ENCODE measurements at places on chromosomes 3 and 15. TPM values are rescaled to one million over a fixed set of nuclear protein-coding genes. Genes with fewer than 3 reads are reported as not detected.

Gene IGSF10
- 0.18 TPM for total RNA-seq

Gene NTRK3
- 4.4 TPM for total RNA-seq

Gene TMEM44
- 16.2 TPM for total RNA-seq

Gene SPINK8
- total RNA-seq = not detected

Gene CSPG5
- 5.0 TPM for total RNA-seq

Gene ANKRD63
- total RNA-seq = 104 TPM

Gene FAM3D
- 1.5 TPM for total RNA-seq

Gene USP50
- total RNA-seq = not detected

Gene STARD9
- total RNA-seq = 2.3 TPM

Gene AKAP13
- 108 TPM for total RNA-seq

Gene TGM5
- not detected for total RNA-seq

- no peak overlapping the region for H3K27ac ChIP-seq
- H3K4me3 ChIP-seq = no peak overlapping the region
- no peaks in the 10 kb centered on the region for H3K27me3 ChIP-seq
- DNase-seq = no peak
Observed at GRCh38 chr3:191568206-191568605, 107.2 kb downstream of the PYDC2 start.

DNA sequence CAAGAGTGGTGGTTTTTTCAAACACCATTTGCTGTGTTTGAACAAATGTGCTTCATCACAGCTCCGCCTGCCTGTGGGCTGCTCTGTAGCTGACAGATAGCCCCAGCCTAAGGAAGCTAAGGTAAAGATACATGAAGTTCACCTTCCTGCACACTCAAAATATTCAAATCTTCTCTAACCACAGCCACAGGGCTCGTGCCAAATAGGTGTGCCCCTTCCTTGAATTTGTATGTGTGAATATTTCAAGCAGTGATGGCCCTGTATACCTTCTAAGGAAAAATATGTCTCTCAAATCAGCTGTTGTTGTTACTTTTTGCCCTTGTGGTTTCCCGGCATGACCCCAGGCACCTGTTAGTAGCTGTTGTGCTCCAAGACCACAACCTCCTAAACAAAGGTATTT lies 92.8 kb downstream of the CCNL1 start:
- H3K27ac ChIP-seq = no peak overlapping the region
- no peaks in the 10 kb centered on the region for H3K27me3 ChIP-seq
- H3K4me1 ChIP-seq = no peaks in the 10 kb centered on the region
- no peak overlapping the region for H3K4me3 ChIP-seq
- H3K36me3 ChIP-seq = no peaks in the 10 kb centered on the region
- no peak for DNase-seq

DNA sequence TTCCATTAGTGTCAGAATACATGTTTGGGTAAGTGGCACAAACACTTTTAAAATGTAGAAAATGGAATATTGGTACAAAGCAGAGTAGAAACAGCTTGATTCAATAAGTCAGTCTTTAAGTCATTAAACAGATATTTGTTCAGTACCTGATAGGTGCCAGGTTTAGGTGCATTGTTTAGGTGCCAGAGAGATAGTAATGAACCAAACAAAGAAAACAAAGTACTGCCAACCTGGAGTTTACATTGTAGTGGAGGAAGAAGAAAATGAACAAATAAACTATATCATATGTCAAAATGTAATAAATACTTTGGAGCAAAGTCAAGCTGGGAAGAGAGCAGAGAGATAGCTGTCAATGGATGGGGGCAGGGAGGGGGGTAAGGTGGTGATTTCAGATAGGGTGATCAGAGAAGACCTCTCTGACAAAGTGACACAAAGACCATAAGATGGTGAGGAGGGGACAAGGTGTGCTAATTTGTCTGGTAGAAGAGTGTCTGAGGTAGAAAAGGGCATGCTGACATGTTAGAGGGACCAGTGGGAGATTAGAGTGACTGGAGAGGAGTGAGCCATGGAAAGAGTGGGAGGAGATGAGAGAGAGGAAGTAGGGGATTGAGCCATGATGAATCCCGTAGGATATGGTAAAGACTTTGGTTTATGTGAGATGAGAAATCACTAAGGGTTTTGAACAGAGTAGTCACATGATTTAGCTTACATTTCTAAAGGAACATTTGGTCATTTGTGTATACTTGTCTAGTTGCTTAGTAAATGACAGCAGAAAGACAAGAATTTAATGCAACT lies 128.2 kb downstream of the UBE2E2 start:
- no peaks in the 10 kb centered on the region for H3K4me1 ChIP-seq
- no peak for DNase-seq
- no peaks in the 10 kb centered on the region for H3K36me3 ChIP-seq
- no peak overlapping the region for H3K27ac ChIP-seq
- no peak overlapping the region for H3K4me3 ChIP-seq
- no peaks in the 10 kb centered on the region for H3K27me3 ChIP-seq

GRCh38 chr3:94972066-94972465 lies 909.2 kb downstream of the NSUN3 start:
- no peaks in the 10 kb centered on the region for H3K36me3 ChIP-seq
- H3K27ac ChIP-seq = no peak overlapping the region
- no peaks in the 10 kb centered on the region for H3K27me3 ChIP-seq
- no peak for DNase-seq
- no peak overlapping the region for H3K4me3 ChIP-seq

GRCh38 chr3:4986782-4987537 lies 7.7 kb downstream of the BHLHE40 start:
- peak; percentile 98 for DNase-seq
- peaks cover 19% of the 10 kb centered on the region for H3K4me1 ChIP-seq
- H3K36me3 ChIP-seq = peaks cover 2% of the 10 kb centered on the region
- no peaks in the 10 kb centered on the region for H3K27me3 ChIP-seq
- H3K27ac ChIP-seq = peak overlapping the region; percentile 78

- no peak overlapping the region for H3K27ac ChIP-seq
- no peaks in the 10 kb centered on the region for H3K36me3 ChIP-seq
- no peak for DNase-seq
- no peak overlapping the region for H3K4me3 ChIP-seq
Observed at GRCh38 chr15:43513550-43513949, 3.9 kb upstream of the MAP1A start.

DNA sequence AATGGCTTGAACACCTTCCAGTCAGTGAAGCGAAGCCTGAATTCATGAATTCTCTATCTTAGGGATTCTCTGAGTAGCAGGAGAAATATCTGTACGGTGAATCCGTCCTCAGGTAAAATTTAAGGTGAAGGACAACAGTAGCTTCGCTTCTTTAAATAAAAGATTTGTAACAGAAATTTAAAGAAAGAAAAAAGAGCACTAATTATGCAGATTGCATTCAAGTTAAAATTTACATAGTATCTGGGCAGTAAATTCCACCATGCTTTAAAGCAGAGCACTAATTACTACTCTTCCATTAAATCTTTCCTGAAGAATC lies 282.6 kb downstream of the FGF12 start:
- H3K4me1 ChIP-seq = no peaks in the 10 kb centered on the region
- no peaks in the 10 kb centered on the region for H3K36me3 ChIP-seq
- no peak overlapping the region for H3K27ac ChIP-seq
- H3K4me3 ChIP-seq = no peak overlapping the region

- H3K4me3 ChIP-seq = no peak overlapping the region
- H3K27ac ChIP-seq = no peak overlapping the region
- DNase-seq = no peak
- H3K36me3 ChIP-seq = no peaks in the 10 kb centered on the region
- H3K4me1 ChIP-seq = no peaks in the 10 kb centered on the region
Observed at GRCh38 chr3:168002786-168003368, 92.8 kb downstream of the GOLIM4 start.

- no peak overlapping the region for H3K4me3 ChIP-seq
- no peak overlapping the region for H3K27ac ChIP-seq
- no peak for DNase-seq
Observed at GRCh38 chr15:75779504-75779903, 63.7 kb upstream of the UBE2Q2 start.

DNA sequence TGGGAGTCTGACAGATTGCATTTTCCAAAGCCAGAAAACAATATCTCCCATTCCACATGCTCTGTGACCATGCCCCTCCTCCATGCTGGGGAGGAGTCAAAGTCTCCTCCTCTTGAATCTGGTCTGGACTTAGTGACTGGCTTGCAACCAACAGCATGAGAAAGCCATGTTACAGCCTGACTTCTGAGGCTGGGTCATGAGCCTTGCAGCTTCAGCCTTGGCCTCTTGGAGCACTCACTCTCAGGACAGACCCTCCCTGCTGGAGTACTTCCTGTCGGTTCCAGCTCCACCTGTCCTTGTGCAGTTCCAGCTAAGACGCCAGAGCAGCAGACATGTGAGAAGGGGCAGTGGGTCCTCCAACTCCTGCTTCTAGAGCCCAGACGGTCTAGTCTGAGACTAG lies 49.7 kb upstream of the RBSN start:
- peaks cover 37% of the 10 kb centered on the region for H3K27me3 ChIP-seq
- peak; percentile 23 for DNase-seq
- H3K36me3 ChIP-seq = no peaks in the 10 kb centered on the region
- no peaks in the 10 kb centered on the region for H3K4me1 ChIP-seq

DNA sequence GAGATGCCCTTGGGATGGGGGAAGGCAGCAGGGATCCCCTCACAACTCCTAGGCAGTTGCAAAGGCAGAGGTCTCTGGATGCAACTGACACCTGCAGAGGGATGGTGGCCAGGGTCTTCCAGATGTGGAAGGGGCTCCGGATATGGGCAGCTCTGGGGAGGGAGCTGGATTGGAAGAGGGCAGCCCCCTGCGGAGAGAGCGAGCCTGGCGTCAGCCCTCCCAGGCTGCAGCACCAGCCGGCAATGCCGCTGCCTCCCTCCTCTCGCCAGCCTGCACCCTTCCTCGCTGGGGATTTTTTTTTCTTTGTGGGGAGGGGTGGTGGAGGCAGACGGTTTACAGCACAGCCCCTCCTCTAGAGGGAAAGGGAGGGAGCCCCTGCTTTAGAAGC lies 1.6 kb downstream of the INSYN1 start:
- DNase-seq = no peak
- H3K27me3 ChIP-seq = peaks cover 20% of the 10 kb centered on the region
- H3K4me3 ChIP-seq = peak overlapping the region; percentile 54
- no peak overlapping the region for H3K27ac ChIP-seq

GRCh38 chr3:61601831-61602230 lies 40.5 kb downstream of the PTPRG start:
- peak; percentile 85 for DNase-seq
- no peaks in the 10 kb centered on the region for H3K36me3 ChIP-seq
- peaks cover 13% of the 10 kb centered on the region for H3K4me1 ChIP-seq
- H3K27me3 ChIP-seq = no peaks in the 10 kb centered on the region
- no peak overlapping the region for H3K4me3 ChIP-seq
- peak overlapping the region; percentile 70 for H3K27ac ChIP-seq

GRCh38 chr15:89085289-89085926 lies 2.8 kb upstream of the ABHD2 start:
- no peaks in the 10 kb centered on the region for H3K27me3 ChIP-seq
- H3K36me3 ChIP-seq = no peaks in the 10 kb centered on the region
- no peak overlapping the region for H3K4me3 ChIP-seq
- peaks cover 41% of the 10 kb centered on the region for H3K4me1 ChIP-seq

DNA sequence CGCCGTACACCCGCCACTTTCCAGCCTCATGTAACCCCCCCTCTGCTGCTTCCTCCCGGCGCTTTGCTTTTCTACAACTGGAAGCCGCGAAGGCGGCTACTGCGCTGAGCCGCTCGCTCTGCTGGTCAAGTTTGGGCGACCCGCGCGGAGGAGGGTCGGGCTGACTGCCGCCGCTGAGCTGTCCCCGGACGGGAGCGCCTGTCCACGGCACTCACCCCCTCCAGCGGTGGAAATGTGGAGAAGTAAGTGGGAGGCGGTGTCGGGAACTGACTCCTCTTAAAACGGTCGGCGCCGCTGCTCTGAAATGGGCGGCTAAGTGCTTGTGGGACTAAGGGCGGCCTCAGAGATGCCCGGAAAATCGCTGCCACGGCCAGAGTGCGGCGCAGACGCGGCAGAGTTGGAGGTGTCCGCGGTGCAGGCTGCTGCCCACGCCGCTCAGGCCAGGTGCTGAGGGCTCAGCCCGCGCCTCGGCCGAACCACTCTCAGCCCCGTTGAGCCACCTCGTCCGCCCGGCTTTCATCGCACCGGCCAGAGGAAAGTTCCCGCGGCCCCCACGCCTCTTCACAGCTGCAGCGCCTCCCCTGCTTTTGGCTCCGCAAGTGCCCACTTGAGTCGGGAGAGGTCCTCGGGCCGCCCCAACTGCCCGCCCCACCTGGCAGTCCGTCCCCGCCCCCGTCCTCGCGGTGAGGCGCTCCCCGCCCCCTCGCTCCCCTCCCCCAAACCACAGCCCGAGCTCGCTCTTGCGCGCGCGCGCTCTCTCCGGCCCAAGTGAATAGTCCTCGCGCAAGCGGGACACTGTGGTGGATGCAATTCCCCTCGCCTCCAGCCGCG lies at the start of gene EPHA6:
TSS of gene EPHA6 (plus strand) at position 775 of the 831 bp plus-strand sequence.
- H3K27me3 ChIP-seq = peaks cover 70% of the 10 kb centered on the region
- no peak within 1 kb of the TSS for H3K27ac ChIP-seq
- DNase-seq = peak; percentile 48
- peak within 1 kb of the TSS; percentile 47 for H3K4me3 ChIP-seq

DNA sequence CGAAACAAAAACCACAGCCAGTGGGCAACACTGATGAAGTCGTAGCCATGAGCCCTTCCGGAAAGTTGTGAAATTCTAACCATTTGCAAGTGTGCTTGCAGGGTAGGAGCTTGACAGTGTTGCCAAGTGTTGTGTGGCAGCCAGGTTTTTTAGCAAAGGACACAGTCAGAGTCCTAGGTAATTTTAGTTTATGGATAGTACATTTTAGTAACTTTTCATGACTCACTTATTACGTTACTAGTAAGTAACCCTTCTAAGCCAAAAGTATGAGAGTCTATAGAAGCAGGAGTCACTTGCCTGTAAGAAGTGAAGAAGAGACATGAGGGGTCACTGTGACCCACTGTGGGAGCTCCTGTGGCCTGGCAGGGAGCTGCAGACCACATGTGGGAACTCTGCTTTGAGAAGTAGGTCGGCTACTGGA lies 54.8 kb upstream of the ADPGK start:
- no peak for DNase-seq
- H3K4me3 ChIP-seq = no peak overlapping the region
- H3K27me3 ChIP-seq = no peaks in the 10 kb centered on the region
- H3K36me3 ChIP-seq = no peaks in the 10 kb centered on the region
- no peak overlapping the region for H3K27ac ChIP-seq

- peaks cover 20% of the 10 kb centered on the region for H3K27me3 ChIP-seq
- H3K27ac ChIP-seq = no peak overlapping the region
- H3K4me3 ChIP-seq = no peak overlapping the region
- no peaks in the 10 kb centered on the region for H3K36me3 ChIP-seq
- H3K4me1 ChIP-seq = no peaks in the 10 kb centered on the region
Observed at GRCh38 chr15:65408324-65409035, 14.3 kb downstream of the IGDCC4 start.

GRCh38 chr3:188407158-188407880 lies 253.4 kb downstream of the LPP start:
- no peaks in the 10 kb centered on the region for H3K27me3 ChIP-seq
- no peak overlapping the region for H3K27ac ChIP-seq
- no peak overlapping the region for H3K4me3 ChIP-seq
- DNase-seq = no peak

GRCh38 chr3:100899440-100900091 lies 93.7 kb downstream of the ABI3BP start:
- H3K27me3 ChIP-seq = no peaks in the 10 kb centered on the region
- no peaks in the 10 kb centered on the region for H3K36me3 ChIP-seq
- DNase-seq = no peak
- H3K4me3 ChIP-seq = no peak overlapping the region

Data from cardiac muscle cell (in vitro differentiated cells and primary cell).